Effector memory CD8-positive, alpha-beta T cell (primary cell): ENCODE measurements at places on chromosomes 6 and 20.

- DNase-seq = no peak
These were observed 44.1 kb upstream of the GCM1 start for GRCh38 chr6:53192682-53193188.

DNA sequence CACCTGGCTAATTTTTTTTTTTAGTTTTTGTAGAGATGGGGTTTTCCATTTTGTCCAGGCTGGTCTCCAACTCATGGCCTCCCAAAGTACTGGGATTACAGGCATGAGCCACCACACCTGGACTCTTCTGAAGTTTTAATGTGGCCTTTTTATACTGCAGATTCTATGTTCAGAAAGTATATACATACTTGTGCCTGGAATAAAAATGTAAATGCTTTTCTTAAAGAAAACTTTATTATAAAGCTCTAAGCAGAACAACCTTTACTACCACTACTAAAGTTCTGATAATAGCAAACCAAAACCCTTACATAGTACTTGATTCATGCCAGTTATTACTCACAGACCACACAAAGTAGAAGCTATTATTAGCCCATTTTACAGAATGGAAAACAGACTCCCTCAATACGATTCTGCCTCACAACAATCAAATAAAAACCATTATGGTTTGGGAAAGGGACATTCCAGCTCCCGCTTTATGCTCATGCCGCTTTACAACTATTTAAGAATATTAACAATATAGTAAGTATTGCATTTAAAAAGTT, 5.3 kb downstream of the PHIP start:
- DNase-seq = no peak

DNA sequence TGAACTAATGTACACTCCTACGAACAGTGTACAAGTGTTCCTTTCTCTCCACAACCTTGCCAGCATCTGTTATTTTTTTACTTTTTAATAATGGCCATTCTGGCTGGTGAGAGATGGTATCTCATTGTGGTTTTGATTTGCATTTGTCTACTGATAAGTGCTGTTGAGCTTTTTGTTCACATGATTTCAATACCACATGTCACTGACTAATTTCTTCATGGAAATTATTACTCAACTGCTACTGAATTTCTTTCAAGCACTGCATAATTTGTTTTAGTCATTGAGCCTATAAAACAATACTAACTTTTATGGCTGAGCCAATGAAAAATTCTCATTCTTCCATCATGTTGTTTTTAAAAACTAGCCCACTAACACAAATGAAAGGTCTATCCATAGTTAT, 115.4 kb downstream of the FRK start:
- no peak for DNase-seq

GRCh38 chr6:97305414-97306066, 22.5 kb upstream of the MMS22L start:
- no peak for DNase-seq

DNA sequence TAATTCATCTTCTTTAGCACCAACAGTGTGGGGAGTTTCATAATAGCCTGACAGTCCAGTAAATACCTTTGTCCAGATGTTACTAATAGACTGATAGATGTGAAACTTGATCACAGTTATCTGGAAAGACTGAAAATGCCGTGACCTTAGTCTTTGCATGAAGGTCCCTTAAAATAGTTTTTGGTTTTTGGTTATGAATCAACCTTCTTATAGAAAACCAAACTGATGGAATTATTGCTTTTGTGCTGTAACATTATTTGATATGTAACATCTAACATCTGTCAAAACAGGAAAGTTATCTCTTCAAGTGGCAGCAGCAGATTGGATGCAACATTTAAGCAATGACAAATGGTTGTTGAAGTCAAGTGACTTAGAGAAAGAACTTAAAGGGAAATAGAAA, 190.4 kb downstream of the DOK5 start:
- DNase-seq = no peak

DNA sequence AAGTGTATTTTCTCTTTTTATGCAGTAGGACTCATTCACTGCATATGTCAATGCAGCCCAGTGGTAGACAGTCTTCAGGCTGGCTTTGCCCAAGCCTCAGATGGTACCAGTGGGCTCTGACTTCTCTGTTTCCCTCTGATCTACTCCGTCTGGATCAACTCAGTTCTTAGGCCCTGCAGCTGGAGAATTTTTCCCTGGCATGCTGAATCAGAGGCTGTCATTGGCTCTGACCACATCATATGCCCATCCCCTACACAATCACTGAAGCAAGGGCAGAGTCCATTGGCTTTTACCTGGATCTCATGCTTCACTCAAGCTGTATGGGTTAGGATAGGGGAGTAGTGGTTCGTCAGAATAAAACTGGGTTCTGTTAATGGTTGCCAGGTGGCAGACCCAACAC, 57.8 kb downstream of the KIZ start:
- DNase-seq = no peak

- no peak for DNase-seq
These were observed 36.4 kb upstream of the RNF144B start for GRCh38 chr6:18350712-18351111.

DNA sequence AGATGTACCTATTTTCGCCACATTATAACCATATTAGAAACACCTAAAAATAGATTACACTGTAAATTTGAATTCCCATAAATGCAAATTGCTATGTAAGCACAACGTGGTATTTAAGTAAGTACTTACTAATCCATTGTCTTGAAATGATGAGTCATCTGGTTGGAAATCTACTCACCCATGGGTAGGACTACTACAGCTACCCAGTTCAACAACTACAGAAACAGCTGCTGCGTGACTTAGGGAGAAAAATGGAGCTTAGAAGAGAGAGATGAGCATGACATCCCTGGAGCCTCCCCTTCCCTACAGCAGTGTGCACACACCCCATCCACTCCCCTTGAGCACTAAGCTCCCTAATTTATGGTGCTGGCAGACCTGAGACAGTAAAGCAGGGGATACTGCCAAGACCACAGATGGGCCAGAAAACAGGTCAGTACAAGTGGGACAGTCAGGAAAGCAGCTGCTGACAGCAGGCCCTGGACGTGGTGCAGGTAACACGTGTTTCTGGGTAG, 26.9 kb downstream of the RRAGD start:
- no peak for DNase-seq

GRCh38 chr6:166733900-166734299, 106.8 kb upstream of the RPS6KA2 start:
- no peak for DNase-seq

GRCh38 chr20:1212607-1213396, 9.5 kb downstream of the C20orf202 start:
- peak; percentile 57 for DNase-seq

GRCh38 chr6:13273202-13273930, 55.0 kb downstream of the TBC1D7 start:
- no peak for DNase-seq

DNA sequence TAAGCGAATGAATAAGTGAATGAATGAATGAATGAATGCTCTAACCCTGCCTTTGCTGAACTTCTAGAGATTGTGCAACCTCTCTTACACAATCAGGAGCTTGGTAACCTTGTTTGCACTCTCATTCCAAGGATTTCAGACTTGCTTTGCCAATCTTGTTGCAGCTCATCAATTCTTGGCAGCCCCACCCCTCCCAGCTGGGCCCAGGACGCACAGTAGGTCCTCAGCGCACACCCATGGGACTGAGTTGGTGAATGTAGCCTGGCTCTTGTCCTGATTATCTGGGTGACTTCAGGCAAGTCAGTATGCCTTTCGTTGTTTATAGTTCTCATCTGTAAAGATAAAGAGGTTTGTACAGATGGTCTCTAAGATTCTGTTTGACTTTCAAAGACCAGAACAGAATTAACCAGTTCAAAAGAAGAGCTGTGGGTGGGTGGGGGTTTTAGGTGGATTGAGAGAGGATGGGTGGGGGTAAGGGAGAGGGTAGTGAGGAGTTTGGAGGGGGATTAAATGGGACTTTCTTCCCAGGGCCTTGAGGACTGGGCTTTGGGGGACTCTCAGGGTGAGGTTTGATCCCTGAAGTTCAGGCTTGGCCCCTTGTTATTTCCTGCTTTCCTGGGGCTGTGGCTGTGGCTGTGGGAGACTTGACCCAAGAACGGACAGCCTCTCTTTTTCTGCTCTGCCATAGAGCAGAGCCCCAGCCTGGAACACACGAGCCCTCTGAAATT, 33.2 kb downstream of the VEGFA start:
- no peak for DNase-seq

- no peak for DNase-seq
These were observed 349.6 kb downstream of the PKHD1 start for GRCh38 chr6:51737580-51738360.

DNA sequence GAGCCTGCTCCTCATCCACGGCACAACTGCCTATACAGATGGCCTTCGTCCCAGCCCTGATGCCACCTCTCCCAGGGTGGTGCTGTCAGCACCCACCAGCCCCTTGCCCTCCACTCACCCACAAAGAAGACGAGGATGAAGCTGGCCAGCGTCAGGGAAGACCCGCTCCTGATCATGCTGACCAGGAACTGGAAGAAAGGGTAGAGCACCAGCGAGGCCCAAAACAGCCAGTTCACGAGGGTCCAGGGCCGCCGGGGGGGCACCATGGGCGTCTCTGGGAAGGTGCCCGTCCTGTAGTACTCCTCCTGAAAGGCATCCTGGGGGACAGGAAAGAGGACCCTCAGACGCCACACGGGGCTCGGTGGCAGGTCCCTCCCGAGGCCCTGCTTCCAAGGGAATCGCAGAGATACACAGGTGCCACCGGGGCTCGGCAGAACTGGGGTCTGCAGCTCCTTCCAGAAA, 134.5 kb downstream of the AGPAT4 start:
- no peak for DNase-seq

DNA sequence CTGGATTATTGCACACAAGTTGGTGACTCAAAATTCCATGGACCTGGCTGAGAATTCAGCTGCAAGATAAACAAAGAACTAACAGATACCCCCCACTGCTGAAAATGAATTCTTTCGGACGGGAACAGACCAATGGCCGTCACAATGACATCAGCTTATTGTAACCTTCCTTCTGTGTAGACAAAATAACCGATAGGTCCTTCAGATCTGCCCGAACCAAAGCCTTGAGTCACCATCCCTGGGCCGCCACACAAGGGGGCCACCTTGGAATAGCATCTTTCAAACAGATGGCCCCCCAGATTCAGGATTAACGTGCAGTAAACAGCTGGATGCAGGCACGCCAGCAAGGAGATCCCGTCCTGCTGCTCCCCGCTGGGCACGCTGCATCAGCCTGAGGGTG, 214.0 kb upstream of the EXOC2 start:
- no peak for DNase-seq

GRCh38 chr6:111669326-111669725, 63.6 kb upstream of the TRAF3IP2 start:
- no peak for DNase-seq

DNA sequence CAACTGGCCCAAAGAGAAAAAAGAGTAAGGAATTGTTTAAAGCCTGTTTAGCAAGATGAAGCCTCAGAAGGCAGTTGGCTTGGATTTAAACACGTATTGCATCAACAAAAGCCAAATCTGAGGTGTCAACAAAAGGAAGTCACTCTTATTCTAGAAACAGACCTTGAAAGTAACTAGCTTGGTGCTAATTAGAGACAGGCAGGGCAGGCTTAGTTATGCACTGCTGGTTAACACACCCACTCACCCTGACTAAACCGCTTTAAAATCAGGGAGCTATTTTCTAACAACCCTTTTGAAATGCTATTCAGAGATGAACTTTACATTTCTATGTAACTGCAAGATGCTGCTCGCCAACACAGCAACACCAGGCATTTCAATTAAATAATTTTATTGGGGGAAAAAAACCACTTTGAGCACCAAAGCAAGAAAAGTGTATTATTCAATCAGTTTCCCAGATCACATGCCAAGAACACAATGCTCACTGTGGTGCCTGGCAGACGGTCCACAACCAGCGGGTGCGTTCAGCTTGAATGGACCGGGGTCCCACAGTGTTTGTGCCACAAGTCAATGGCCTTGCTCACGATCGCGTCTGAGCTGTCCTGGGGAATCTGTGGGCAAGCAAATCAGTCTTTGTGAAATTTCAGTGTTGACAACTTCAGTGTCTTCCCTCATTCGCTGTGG, 23.6 kb downstream of the TBC1D7 start:
- no peak for DNase-seq

- no peak for DNase-seq
These were observed 8.1 kb downstream of the SYNJ2 start for GRCh38 chr6:157989541-157990289.

GRCh38 chr6:97151601-97152000, 131.4 kb downstream of the MMS22L start:
- DNase-seq = no peak

DNA sequence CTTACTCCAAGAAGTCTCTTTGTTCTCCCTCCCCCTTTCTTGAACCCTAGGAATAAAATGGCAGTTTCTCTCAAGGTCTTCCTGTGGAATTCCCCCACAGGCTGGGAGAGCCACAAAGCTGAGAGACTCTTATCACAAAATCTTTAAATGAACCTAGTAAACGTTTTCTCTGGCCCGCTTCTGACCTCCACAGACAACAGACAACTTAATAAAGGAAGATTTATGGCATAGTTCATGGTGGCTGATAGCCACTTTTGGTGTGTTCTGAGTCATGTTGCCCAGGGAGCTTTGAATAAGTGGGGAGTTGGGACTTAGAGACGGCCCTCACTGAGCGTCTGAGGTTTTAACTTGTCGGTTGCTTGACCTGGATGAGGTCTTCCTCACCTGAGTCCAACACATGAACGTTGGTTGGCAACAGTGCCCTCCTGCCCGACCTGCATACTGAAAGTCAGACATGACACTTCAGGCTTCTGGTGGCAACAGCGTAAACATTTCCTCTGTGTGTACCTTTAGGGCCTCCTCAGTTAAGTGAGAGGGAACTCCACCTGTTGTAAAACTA, 124.1 kb downstream of the FOXO3 start:
- no peak for DNase-seq

DNA sequence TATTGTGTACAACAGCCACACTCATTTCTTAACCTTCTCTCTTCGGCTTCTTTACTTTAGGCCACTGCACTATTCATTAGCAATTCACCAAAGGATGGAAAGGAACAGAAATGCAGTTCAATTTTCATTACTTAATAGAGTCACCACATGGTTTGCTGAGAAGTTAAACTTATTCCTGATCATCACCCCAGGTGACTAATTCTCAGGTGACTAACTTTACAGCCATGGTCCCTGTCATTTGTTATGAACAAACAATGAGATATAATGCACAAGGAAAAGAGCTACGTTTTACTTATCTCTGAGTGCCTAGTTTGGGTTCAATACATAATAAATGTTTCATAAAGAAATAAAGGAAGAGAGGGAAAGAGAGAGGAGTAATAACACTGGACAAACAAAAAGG, 45.8 kb upstream of the DST start:
- no peak for DNase-seq

GRCh38 chr20:62089393-62089792, 23.7 kb upstream of the TAF4 start:
- no peak for DNase-seq

GRCh38 chr6:150584065-150584464, 15.6 kb upstream of the PLEKHG1 start:
- no peak for DNase-seq

DNA sequence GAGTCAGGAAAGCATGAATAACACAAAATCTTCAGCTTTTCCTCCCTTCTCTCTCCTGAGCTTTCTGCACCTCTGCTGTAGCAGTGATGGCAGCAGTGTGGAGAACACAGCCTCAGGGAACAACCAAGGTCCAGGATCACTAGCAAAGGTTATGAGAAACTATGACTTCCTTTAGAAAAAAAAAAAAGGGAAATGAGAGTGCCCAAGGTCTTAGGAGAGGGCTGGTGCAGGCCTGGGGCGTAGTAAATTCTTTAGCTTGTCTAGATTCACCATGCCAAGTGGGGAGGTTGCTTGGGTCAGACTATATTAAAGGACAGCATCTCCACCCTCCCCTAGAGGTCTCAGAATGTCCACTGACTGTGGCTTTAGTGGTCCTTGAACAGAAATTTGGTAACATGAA, 40.4 kb upstream of the POLR1H start:
- DNase-seq = no peak
